ENCODE measurements at places on chromosomes 1 and 21.

DNA sequence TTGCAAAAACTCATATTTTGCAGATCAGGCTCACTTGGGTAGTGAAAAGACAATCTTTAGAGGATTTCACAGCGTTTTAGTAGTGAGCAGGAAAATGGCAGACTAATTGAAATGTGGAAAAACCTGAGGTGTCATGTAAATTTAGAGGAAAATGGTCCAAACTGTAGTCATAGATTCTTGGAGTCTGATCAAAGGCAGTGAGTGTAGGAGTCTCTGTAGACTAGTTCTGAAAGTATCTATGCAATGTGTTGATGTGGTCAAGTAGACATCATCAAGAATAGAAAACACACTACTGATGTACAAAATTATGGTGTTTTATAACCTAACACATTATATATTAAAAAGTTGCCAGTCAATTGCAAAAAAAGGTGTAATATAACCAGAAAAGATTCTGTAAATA lies 143.2 kb upstream of the C1orf105 start:
- DNase-seq: no peak

GRCh38 chr1:213979751-213980586 lies 7.8 kb upstream of the PROX1 start:
- no peak for DNase-seq

DNA sequence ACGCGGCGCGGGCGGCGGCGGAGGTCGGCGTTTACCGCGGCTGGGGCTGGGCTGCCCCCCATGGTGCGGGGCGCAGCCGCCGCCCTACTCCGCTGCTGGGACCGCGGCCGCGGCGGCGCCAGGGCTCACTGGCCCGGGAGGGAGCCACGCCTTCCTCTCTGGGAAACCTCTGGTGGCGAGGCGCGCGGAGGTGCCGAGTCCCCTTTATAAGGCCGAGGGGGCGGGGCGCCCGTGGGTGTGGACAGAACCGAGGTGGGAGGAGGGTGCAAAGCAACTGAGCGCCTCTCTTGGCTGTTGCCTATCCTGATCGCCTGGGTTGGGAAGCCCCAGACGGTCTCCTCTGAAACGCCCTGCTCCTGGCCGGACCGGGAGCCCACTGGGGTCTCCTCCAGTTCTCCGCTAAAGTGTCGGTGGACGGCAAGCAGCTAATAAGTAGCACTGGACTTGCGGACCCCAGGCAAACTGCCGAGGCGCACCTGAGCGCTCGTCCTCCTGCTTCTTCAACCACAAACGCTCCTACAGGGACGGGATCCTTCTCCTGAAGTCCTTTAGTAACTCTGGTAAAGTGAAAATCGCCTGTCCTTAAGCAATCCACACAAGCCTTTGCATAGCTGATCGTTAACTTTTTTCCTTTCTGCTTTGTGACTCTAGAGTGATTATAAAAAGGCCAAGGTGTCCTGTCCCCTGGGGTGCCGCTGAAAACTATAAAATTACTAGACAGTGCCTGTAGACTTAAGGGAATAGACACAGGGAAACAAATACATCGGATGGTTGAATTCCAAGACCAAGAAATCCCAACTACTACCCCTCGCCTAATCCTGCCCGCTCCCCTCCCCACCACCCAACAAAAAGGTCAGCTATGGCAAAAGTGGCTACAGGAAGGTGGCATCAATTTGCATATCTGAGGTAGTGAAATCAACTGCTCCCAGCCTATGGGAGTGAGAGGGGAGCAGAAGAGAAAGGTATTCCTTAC lies at the start of gene PTGER3:
Gene PTGER3, minus strand, starts transcription at position 182 of the 973 bp plus-strand sequence. CDS start 239 bp downstream, outside the sequence.
- DNase-seq: peak; percentile 26

DNA sequence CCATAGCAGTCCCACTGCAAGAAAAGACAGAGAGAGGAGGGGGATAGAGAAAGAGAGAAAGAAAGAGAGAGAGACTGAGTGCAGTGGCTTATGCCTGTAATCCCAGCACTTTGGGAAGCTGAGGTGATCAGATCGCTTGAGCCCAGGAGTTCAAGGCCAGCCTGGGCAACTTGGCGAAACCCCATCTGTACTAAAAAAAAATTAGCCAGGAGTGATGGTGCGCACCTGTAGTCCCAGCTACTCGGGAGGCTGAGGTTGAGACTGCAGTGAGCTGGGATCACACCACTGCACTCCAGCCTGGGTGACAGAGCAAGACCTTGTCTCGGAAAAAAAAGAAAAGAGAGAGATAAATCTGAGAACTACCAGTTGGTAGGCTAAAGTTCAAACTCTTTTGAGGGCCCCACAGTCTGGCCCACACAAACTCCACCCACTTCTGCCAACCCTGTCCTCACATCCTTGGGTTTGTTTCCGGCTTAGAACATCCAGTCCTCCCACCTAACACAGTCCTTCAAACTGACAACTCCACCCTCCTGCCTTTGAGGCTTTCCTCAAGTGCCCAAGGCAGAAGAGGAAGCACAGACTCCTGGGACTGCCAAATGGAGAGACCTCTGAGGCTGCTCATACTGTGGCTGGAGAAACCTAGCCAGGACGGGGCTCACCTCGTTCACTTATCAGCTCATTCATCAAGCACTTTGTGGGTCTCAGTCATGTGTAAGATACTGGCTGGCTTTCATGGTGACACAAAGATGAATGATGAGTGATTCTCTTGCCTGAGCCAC lies 20.1 kb downstream of the TFAP2E start:
- DNase-seq: no peak

DNA sequence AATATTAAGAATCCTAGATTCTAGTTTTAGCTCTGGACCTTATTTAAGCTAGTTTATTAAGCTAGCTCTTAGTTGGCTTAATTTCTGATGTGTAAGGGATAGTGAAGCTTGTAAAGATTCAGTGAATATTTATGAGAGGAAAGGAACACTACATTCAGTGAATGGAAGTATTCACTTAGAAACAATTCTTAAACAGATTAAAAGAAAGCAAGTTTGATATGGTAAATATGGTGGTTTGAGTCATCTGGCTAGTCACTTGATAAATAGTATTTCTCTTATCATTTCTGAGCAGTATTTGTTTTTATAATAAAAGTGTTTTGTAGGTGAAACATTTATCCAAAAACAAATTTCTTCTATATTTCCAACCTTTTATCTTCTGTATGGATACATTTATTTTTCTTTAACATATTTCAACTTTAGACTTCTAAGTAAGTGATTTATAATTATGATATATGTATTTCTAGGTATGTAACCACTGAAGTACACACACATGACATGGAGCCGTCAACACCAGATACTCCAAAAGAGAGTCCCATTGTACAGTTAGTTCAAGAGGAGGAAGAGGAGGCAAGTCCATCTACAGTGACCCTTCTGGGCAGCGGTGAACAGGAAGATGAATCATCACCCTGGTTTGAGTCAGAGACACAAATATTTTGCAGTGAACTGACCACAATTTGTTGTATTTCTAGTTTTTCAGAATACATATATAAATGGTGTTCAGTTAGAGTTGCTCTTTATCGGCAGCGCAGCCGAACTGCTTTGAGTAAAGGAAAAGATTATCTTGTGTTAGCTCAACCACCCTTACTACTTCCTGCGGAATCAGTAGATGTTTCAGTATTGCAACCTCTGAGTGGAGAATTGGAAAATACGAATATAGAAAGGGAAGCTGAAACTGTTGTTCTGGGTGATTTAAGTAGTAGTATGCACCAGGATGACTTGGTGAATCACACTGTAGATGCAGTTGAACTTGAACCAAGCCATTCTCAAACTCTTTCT lies 55.6 kb downstream of the SUCO start:
- no peak for DNase-seq

DNA sequence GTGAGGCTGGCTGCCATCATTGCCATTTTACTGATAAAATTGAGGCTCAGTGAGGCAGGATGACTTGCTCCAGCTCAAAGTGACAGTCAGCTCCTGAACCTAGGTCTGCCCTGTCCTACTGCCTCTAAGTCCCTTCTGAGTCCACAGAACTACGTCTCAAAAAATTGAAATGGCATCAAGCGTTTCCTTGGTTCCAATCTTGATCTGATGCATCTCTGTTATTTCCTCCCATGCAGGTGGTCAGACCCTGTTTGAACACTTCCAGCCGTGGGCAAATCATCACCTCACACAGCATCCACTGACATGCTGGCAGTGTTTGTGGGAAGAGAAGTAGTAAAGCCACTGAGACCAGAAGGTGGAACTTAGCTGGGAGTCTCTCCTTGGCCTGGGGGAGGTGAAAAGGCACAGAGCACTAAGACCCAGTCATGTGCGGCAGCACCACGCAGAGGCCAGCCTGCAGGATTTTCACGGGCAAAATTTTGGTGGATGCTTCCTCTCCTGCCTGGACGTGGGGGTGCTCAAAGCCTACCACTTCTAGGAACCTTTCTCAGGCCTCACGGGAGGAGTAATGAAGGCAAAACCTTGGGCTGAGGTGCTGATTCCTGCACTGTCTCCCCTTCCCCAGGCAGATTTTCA lies 7.8 kb upstream of the CPLANE2 start:
- no peak for DNase-seq

GRCh38 chr21:26909972-26910371 lies 56.9 kb downstream of the ADAMTS5 start:
- DNase-seq: no peak

DNA sequence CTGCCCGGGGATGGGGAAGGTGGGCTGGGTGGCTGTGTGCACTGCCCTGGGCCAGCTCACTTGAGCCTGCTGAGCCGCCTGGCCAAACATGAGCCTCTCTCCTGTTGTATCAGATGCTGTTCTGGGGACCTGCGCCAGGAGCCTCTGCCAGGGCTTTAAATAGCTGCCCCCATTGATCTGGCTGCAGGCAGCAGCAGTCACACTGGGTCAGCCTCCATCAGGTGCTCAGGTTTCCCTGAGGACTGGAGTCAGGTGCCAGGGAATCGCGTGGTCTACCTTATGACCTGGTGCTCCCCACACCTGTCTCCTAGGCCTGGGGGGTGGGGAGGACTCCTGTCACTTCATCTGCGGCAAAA lies 700 bp upstream of the CCDC28B start:
- peak; percentile 62 for DNase-seq

- DNase-seq: no peak
Measured at GRCh38 chr1:46380508-46380907, 13.6 kb upstream of the FAAH start.

DNA sequence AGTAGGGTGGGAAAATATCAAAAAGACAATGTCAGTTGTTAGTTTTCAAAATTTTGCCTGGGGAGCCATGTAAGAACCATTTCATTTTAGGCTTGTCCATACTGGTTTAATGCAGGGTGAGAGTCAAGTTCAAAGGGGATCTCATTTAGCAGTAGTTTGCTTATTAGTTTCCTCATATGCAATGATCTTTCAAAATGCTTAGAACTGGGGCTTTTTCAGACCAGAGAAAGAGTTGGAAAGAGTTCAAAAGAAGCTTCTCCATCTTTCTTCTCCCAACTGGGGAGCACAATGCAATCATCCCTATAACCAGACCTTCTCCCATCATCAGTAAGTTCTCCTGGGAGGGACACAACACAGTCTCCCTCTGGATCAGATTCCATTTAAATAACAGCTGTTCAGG lies 16.5 kb upstream of the SLC30A1 start:
- DNase-seq: no peak

DNA sequence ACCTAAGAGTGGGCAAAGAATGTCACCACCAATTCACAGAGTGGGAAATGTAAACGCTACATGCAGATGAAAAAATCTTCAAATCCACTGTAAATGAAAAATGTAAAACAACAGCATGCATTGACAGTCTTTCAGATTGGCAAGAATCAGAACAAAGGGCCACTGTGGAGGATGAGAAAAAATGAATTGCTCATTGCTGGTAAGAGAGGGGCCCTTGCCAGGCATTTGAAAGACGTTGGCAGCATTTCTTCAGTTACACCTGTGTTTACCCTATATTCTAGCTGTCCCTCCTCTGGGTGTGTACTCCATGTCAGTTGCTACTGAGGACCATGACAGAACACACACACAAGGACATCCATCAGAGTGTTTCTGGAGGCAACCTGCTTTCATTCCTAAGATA lies 25.8 kb upstream of the AADACL3 start:
- no peak for DNase-seq

- DNase-seq: no peak
Measured at GRCh38 chr1:219771080-219771479, 157.3 kb downstream of the SLC30A10 start.

GRCh38 chr1:18109756-18110597 lies 2.4 kb downstream of the IGSF21 start:
- DNase-seq: peak; percentile 83

GRCh38 chr1:94646786-94647555 lies 105.4 kb upstream of the F3 start:
- no peak for DNase-seq

GRCh38 chr1:77888781-77889642 lies 588 bp downstream of the NEXN start:
- peak; percentile 3 for DNase-seq

GRCh38 chr21:46218906-46219590 lies 9.5 kb downstream of the LSS start:
- DNase-seq: no peak

DNA sequence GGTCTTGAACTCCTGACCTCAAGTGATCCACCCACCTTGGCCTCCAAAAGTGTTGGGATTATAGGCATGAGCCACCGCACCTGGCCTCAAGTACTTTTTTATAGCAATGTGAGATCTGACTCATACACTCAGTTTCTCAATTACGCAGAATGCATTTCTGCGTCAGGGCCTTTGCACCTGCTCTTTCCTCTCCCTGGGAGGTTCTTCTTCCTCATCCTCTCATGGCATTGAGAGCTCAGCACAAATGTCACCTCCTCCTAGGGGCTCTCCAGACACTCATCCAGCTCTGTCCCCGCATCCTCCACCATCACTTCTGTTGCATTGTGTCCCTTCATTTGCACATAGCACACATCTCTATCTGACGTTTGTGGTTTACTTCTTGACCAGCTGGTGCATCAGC lies 418.8 kb downstream of the PTPRU start:
- no peak for DNase-seq

DNA sequence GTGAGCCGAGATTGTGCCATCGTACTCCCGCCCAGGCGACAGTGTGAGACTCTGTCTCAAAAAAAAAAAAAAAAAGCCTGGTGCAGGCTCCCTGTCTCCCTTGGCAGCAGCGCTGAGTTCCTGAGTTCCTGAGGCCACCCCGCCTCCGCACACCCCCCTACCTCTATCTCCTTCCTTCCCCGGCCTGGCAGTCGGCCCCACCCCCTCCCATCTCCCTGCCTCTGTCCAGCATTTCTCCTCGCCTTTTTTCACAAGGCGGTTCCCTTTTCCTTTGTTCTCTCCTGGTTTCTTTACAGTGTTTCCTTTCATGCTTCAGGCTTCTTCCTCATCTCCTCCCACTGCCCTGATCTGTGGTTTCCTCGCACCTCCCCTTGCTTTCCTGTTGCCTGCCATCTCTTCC lies 2.7 kb downstream of the RORC start:
- peak; percentile 30 for DNase-seq

- DNase-seq: no peak
Measured at GRCh38 chr1:111417755-111418154, 9.8 kb downstream of the OVGP1 start.

DNA sequence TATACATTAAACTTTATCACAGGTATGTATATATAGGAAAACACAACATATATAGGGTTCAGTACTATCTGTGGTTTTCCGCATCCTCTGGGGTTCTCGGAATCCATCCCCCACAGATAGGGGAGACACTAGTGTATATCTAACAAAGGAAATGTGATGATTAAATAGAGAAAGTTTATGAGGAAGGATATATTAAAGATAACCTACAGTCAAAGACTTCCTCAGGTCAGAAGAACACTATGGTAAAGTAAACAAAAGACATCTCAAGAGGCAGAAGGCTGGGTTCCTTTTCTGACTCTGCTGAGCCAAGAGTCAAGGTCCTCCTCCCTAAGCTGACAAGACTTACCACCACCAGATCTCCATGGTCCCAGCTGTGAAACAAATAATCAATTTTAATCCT lies 12.1 kb downstream of the USP24 start:
- no peak for DNase-seq

Measured in DMS79 (cell line).